ENCODE measurements at places on chromosomes 5 and 9. TPM values are rescaled to one million over a fixed set of nuclear protein-coding genes. Genes with fewer than 3 reads are reported as not detected.

PLAC8L1 gene
- not detected for total RNA-seq

CSF1R gene
- not detected for total RNA-seq

PRUNE2 gene
- total RNA-seq = 95.6 TPM

CYLC2 gene
- not detected for total RNA-seq

IL4 gene
- total RNA-seq = not detected

CORO2A gene
- total RNA-seq = under 0.01 TPM

FOXD4 gene
- 0.26 TPM for total RNA-seq

BTNL8 gene
- total RNA-seq = not detected
